Stimulated activated CD4-positive, alpha-beta T cell treated with anti-CD3 and anti-CD28 coated beads, Interleukin-2, amount 100 ng/mL, for 48 hours (primary cell): ENCODE measurements at places on chromosomes 1 and 21.

GRCh38 chr1:206836111-206836510 is 29.3 kb upstream of the IL20 start:
- no peak for DNase-seq

DNA sequence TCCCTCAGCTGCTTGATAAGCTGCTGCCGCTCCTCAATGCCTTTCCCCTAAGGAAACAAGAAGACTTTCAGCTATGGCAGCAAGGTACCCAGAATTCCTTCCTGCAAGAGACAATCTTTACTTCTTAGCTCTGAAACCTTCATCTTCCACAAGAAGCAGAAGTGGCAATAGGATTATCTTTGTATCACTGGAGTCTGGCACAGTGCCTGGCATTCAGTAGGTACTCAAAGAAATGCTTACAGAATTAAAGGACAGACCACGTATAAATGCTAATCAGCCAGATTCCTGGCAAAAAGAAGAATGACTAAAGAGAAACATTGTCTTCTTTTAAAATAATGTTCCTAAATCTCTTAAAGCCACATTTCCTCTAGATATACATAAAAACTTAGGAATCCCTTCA is 43.7 kb downstream of the SLC27A3 start:
- no peak for DNase-seq

- DNase-seq = no peak
These were observed 14.9 kb downstream of the COL6A2 start for GRCh38 chr21:46112725-46113215.

DNA sequence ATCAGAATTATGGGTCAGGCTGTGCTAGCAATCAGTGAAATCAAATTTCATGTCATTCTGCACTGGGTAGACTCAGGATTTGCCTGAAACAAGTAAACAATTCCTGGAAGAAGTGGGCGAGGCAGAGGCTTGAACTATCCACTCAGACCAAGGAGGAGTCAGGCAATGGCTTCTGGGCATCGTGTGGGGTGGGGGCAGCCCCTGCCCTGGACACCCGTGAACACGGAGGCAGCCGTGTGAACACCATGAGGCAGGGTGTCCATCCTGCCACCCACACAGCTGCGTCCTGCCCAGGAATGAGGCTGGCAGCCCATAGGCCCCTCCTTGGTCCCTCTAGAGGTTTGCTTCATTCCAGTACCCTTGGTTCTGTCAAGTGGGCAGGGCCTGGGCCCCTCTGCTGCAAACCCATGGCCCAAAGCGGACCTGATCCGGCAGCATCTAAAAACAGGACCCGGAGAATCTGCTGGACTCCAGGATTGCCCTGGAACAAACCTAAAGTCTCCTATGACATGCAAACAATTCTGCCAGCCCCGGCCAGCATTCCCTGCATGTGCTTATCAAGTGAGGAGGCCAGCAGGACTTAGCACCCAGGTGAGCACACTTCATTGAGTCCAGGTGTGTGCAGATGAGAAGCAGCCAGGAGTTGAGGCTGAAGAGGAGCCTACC is 69.5 kb downstream of the PDE9A start:
- no peak for DNase-seq

DNA sequence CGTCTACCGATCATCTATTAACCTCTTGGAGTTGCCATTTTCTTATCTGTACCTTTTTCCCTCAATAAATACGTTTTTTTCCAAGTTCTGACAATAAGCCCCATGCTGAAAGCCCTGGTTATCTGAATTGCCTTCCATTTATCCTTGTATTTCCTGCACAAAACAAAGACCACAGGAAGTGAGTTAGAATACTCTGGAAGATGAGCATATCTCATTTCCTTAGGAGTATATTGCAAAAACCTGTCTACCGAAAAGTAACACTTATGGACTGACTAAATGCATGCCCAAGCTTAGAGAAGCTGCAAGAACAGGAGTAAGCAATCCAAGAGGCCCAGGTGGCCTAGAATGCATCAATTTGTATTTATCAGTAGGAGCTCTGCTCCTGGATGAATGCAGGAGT is 39.9 kb downstream of the DIRAS3 start:
- no peak for DNase-seq

DNA sequence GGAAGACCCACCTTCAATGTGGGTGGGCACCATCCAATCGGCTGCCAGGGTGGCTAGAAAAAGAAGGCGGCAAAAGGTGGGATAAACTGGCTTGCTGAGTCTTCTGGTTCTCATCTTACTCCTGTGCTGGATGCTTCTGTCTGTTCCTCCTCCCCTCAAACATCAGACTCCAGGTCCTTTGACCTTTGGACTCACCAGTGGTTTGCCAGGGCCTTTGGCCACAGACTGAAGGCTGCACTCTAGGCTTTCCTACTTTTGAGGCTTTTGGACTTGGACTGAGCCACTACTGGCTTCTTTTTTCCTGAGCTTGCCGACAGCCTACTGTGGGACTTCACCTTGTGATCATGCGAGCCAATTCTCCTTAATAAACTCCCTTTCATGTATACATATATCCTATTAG is 55.9 kb downstream of the VCAM1 start:
- DNase-seq = no peak

DNA sequence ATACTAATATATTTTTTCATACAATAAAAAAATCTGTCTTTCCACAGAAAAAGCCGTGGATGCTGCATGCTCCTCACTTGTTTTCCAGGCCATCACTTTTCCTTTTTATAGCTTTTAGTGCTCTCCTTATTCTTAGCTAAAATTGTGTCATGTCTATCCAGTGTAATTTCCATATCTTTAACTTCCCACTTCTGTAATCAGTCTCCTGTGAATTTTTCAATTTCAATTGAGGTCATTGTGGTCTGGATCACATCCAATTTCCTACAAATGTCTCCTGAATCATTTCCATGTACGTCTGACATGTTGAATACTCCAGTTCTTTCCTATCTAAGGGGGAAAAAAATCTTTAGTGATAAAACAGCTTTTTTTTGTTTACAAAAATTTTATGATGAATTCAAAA is 838.2 kb upstream of the B3GALT2 start:
- DNase-seq = no peak

DNA sequence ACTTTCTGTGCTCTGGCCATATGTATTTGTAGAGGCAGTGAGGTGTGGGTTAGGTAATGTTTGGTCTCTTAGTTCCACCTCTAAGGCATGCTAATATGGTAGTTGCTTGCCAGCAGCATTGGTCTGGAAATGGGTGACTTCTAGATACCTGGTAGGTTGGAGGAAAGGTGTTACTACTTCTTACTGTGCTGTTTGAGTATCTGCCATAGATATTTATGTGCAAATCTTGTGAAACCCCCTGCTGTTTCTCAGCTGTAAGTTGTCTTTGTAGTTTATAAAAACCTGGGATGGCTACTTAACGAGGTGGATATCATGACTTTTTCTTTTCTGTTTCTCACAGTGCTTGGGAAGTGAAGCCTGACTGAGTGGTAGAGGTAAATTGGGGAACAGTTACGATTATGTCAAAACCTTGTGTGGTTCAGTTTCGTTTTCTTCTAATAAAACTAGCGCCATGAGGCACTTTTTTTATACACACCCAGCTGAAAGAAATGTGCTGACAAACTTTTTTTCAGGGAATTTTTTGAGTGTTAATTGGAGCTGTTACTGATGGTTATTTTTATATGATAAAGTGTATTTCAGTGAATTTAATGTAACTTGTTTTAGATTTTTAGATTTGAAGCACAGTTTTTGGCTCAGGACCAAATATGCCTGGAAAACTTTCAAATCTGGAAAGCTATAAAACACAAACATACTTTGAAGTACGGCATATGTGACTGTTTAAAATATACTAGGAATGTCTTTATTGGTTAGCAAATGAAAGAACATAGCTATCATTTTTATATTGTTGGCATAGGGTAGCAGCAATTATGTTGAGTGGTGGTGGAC is 42.1 kb downstream of the CAMSAP2 start:
- no peak for DNase-seq

- no peak for DNase-seq
These were observed 632 bp downstream of the TMEM79 start for GRCh38 chr1:156284757-156285156.

DNA sequence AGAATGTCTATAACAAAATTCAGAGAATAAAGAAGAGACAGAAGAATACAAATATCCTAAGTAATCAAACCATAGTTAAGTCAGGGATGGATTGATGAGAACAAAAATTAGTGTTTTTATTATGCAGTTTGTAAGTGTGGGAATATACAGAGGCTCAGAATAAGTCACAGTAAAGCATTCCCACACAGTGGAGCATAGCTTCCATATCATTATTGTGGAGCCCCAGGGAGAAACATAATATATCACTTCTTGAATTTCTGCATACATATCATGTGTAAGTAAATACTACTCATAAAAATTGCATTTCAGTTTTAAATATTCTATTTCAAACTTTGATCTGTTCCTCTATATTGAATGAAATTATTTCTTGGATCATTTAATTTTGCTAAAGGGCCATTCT is 790.4 kb downstream of the PLA2G4A start:
- DNase-seq = no peak

GRCh38 chr21:36910581-36911307 is 55.7 kb downstream of the HLCS start:
- DNase-seq = no peak
